ENCODE measurements at places on chromosomes 2 and 18.

DNA sequence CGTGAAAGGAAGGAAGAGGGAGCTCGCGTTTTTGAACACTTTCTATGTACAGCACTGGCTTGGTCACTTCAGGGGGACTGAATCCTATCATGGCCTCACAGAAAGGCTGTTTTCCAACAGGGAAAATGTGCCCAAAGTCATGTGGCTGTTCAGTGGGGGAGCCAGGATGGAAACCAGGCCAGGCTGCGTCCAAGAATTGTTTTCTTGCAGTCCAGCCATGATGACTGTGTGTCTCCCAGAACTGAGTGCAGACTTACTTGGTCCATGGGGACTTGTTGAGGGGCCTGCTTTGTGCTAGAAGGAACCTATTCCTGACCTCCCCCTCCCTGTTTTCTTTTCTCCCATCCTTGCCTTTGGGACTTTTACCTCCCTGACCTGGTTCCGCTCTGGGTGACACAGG, 46.9 kb downstream of the EMILIN2 start:
- H3K4me3 ChIP-seq, result no peak overlapping the region
- DNase-seq, result no peak
- no peaks in the 10 kb centered on the region for H3K27me3 ChIP-seq
- no peak overlapping the region for H3K27ac ChIP-seq
- peaks cover 68% of the 10 kb centered on the region for H3K36me3 ChIP-seq

DNA sequence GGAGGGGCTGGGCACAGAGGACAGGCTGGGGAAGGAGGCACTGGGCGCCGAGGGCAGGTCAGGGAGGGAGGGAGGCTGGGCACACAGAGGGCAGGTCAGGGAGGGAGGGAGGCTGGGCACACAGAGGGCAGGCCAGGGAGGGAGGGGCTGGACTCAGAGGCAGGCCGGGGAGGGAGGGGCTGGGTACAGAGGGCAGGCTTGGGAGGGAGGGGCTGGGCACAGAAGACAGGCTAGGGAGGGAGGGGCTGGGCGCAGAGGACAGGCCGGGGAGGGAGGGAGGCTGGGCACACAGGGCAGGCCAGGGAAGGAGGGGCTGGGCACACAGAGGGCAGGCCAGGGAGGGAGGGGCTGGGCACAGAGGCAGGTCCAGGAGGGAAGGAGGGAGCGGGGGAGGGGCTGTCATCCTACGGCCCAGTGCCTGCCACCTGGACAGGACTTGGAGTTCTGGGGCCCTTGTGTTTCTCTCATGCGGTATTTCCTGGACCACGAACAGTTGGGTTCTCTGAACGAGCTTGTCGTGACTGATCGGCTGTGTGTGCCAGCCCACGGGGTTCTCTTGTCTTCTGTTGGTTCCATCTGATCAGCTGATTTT, 46.7 kb upstream of the KCNG2 start:
- no peak overlapping the region for H3K4me3 ChIP-seq
- H3K27ac ChIP-seq, result no peak overlapping the region
- no peaks in the 10 kb centered on the region for H3K27me3 ChIP-seq
- peaks cover 50% of the 10 kb centered on the region for H3K36me3 ChIP-seq
- H3K4me1 ChIP-seq, result no peaks in the 10 kb centered on the region
- DNase-seq, result no peak

DNA sequence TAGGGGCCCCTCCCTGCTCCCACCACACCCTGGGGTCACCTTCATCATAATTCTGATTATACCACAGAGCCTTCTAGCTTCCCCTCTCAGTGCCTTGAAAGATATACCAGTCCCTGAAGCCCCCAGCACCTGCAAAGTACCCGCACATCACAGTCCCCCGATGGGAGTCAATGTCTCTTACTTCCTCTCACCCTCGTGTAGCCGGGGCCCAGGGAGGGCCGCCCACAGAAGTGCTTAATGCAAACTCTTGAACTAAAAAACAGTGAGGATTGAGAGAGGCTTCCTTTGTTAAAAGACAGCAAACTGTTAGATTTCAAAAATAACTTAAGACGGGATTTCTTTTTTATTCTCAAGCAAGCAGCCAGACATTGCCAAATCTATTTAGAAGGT, 76.5 kb downstream of the SFXN5 start:
- H3K4me3 ChIP-seq, result no peak overlapping the region
- no peaks in the 10 kb centered on the region for H3K4me1 ChIP-seq
- DNase-seq, result no peak

- DNase-seq, result no peak
- no peak overlapping the region for H3K4me3 ChIP-seq
- peaks cover 20% of the 10 kb centered on the region for H3K27me3 ChIP-seq
- no peak overlapping the region for H3K27ac ChIP-seq
- no peaks in the 10 kb centered on the region for H3K36me3 ChIP-seq
- H3K4me1 ChIP-seq, result peaks cover 7% of the 10 kb centered on the region
Measured at GRCh38 chr2:12702168-12703121, 14.3 kb upstream of the TRIB2 start.

- H3K27ac ChIP-seq, result peak overlapping the region; percentile 48
- DNase-seq, result peak; percentile 13
- H3K4me3 ChIP-seq, result no peak overlapping the region
- no peaks in the 10 kb centered on the region for H3K36me3 ChIP-seq
- peaks cover 5% of the 10 kb centered on the region for H3K27me3 ChIP-seq
Measured at GRCh38 chr2:9703701-9704221, 73.0 kb upstream of the YWHAQ start.

DNA sequence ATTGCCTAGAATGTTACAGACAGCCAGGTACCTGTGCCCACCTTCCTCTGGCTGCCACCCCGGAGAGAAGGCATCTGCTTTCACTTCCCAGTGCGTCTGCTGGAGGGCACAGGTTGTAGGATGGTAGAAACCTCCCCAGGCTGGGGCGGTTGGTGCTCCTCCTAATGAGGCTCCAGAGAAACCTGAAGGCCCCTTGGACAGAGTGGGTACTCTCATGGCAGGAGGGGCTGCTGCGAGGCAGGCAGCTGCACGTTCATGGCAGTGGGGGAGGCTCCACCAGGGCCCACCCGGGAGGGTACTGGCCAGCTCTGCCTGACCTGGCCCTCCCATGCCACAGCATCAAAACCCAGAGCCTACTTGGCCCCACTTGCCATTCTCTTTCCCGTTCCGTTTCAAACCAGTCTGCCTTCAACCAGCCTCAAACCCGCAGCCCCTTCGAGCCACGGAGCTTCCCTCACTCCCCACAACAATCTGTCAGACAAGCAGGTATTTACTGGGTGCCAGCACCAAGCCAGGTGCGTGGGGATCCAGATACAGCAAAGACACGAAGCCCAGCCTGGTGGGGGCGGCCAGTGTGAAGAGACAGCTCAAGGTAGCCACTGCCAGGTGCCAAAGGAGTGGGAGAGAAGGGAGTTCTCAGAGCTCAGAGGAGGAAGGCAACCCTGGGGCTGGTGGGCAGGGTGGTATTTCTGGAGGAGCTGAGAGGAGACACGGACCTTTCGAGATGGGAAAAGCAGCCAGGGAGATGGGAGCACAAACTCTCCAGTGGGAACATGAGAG, 229.6 kb downstream of the LOXHD1 start:
- no peak overlapping the region for H3K4me3 ChIP-seq
- H3K27ac ChIP-seq, result no peak overlapping the region
- H3K27me3 ChIP-seq, result peaks cover 9% of the 10 kb centered on the region

GRCh38 chr2:144358979-144359541, 160.9 kb downstream of the ZEB2 start:
- peak overlapping the region; percentile 63 for H3K4me3 ChIP-seq
- peak overlapping the region; percentile 69 for H3K27ac ChIP-seq
- DNase-seq, result peak; percentile 70
- H3K36me3 ChIP-seq, result no peaks in the 10 kb centered on the region
- peaks cover 42% of the 10 kb centered on the region for H3K4me1 ChIP-seq

- no peak overlapping the region for H3K4me3 ChIP-seq
- H3K27me3 ChIP-seq, result peaks cover 7% of the 10 kb centered on the region
- H3K4me1 ChIP-seq, result peaks cover 2% of the 10 kb centered on the region
- no peaks in the 10 kb centered on the region for H3K36me3 ChIP-seq
- DNase-seq, result no peak
Measured at GRCh38 chr2:85930129-85931124, 41.6 kb upstream of the ST3GAL5 start.

- no peak for DNase-seq
- H3K4me1 ChIP-seq, result peaks cover 17% of the 10 kb centered on the region
- peaks cover 4% of the 10 kb centered on the region for H3K36me3 ChIP-seq
- H3K27ac ChIP-seq, result no peak overlapping the region
- no peak overlapping the region for H3K4me3 ChIP-seq
Measured at GRCh38 chr2:224405412-224405811, 3.5 kb upstream of the FAM124B start.

GRCh38 chr2:233124421-233125080, 64.4 kb downstream of the INPP5D start:
- DNase-seq, result peak; percentile 85
- no peaks in the 10 kb centered on the region for H3K27me3 ChIP-seq
- peak overlapping the region; percentile 96 for H3K27ac ChIP-seq
- H3K4me3 ChIP-seq, result peak overlapping the region; percentile 82
- peaks cover 51% of the 10 kb centered on the region for H3K4me1 ChIP-seq

DNA sequence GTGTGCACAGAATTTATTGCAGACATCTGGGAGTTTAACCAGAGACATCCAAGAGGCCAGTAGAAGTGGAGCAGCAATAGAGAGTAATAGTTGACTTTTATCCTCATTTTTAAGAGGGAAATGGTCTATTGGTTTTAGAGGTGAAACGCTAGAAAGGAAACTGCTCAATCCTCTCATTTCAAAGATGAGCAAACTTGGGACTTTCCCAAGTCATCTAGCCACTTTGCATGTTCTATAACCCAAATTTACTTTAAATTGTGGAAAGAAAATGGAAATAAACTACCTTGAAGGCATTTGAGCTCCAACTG, 601.7 kb downstream of the ARHGAP15 start:
- DNase-seq, result no peak
- H3K4me3 ChIP-seq, result no peak overlapping the region
- no peaks in the 10 kb centered on the region for H3K27me3 ChIP-seq

DNA sequence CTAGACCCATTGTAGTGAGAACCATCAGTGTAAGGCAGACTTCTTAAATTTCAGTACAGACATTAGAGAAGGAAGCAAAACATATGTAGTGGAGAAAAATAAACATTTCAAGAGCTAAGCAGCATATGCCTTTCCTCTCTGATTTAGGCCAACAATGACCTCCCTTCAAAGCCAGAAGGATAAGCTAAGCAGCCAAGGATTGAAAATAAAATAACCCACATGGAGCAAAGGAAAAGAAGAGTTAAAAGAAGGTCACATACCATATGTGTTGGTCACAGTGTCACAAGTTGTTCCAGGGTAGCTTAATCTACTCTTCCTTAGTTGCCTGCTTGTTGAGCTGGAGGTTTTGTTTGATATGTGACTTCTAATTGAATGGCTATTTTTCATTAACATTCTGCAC, 15.6 kb upstream of the LAMA1 start:
- no peaks in the 10 kb centered on the region for H3K27me3 ChIP-seq
- no peak overlapping the region for H3K4me3 ChIP-seq
- no peaks in the 10 kb centered on the region for H3K4me1 ChIP-seq
- H3K36me3 ChIP-seq, result no peaks in the 10 kb centered on the region
- no peak for DNase-seq

GRCh38 chr2:191412353-191412752, 167.1 kb downstream of the MYO1B start:
- H3K4me1 ChIP-seq, result peaks cover 2% of the 10 kb centered on the region
- no peak overlapping the region for H3K27ac ChIP-seq
- H3K36me3 ChIP-seq, result peaks cover 10% of the 10 kb centered on the region
- H3K4me3 ChIP-seq, result no peak overlapping the region

DNA sequence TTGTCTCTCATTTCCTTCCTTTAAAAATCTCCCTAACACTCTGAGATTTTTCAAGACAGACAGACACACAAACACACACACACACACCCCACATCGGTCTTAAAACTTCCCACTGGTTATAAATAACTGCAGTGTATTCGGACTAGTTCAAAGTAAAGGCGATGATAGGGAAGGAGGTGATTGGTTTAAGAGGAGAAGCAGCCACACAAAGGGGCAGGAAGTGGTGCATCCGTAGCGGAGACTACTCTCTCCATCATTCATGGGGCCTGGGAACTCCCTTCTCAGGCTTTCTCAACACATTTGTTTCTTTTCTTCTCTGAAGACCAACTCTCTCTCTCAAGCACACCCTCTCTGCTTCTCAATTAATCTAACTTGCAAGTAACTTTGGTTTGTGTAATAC, 149.1 kb upstream of the DPP10 start:
- H3K4me3 ChIP-seq, result no peak overlapping the region
- H3K4me1 ChIP-seq, result no peaks in the 10 kb centered on the region
- no peak for DNase-seq

GRCh38 chr2:111032721-111033429, 87.8 kb upstream of the BCL2L11 start:
- DNase-seq, result no peak
- no peak overlapping the region for H3K27ac ChIP-seq
- H3K4me3 ChIP-seq, result no peak overlapping the region
- peaks cover 63% of the 10 kb centered on the region for H3K4me1 ChIP-seq

DNA sequence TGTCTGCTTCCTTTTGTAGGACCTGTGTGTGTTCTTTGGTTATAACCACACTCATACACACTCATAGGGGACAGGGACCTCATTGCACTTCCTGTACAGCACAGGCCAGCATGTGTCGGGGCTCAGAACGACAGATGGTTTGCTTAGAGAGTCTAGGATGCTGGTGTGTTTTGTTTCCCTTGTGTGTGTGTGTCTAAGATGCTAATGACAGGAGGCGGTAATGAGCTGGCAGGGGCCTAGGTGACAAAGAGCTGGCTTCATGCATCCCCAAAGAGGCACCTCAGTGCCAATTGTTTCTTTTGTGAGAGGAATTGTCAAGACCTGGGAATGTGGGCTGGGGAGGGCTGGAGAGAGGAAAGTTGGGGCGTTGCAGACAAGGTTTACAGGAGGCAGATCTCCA, 66.6 kb downstream of the CELF4 start:
- no peak for DNase-seq

DNA sequence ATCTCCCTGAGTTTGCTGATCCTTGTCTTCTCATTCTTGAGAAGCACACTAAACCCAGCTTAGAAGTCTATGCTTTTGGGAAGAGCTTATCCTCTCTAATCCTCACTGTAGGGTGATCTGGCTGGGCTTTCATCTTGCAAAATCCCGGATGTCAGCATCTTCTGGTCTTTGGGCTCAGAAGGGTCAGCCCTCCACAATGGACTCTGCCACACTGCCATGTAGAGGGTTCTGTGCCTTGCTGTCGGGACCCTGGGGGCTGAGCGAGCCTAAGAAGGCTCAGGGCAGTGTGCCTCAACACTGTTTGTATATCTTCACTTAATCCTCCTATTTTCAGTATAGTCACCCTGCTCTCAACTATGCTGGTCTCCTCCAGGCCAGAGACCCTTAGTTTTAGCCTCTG, 102.3 kb downstream of the TGIF1 start:
- H3K4me3 ChIP-seq, result no peak overlapping the region
- no peak for DNase-seq
- H3K27me3 ChIP-seq, result no peaks in the 10 kb centered on the region
- H3K4me1 ChIP-seq, result no peaks in the 10 kb centered on the region
- H3K36me3 ChIP-seq, result no peaks in the 10 kb centered on the region
